Brain microvascular endothelial cell (primary cell): ENCODE measurements at places on chromosomes 7 and 10.

DNA sequence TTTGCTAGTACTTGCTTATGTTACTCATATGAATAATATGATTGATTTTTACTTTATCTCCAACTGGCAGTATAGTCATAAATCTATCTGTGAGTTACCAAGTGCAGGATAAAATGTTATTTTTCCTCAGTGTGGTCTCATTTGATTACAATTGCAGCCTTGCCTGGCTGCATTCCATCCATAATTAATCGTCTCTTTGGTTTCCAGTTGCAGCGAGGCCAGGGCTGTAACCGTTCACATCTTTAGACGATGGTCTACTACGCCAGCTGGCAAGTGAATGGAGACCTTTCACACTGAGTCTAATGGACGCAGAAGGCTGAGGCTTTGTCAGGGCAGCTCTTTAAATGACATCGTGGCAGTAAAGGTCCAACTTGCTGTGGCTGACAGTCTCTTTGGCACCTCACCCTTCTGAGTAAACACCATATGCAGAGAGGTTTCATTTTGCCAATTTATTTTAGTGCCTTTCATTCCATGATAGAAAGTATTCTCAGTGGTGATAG is 84.0 kb downstream of the ARL4A start:
- DNase-seq: no peak

DNA sequence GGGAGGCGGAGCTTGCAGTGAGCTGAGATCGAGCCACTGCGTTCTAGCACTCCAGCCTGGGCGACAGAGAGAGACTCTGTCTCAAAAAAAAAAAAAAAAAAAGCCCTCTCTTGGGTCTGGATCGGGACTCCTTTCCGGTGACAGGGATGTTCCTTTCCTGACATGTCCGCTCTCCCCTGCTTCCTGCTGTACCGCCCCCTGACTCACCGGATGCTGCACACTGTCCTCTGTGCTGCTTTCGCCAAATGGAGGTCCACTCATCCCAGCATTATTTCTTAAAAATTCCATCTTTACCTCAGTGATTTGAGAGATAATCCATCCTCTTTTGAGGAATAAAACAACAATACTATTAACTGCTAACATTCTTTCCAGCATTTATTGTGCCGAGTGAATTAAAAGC is 113.8 kb upstream of the EEPD1 start:
- DNase-seq: no peak

- DNase-seq: no peak
These were observed 220.9 kb upstream of the PPP2R2D start for GRCh38 chr10:131679926-131680325.

DNA sequence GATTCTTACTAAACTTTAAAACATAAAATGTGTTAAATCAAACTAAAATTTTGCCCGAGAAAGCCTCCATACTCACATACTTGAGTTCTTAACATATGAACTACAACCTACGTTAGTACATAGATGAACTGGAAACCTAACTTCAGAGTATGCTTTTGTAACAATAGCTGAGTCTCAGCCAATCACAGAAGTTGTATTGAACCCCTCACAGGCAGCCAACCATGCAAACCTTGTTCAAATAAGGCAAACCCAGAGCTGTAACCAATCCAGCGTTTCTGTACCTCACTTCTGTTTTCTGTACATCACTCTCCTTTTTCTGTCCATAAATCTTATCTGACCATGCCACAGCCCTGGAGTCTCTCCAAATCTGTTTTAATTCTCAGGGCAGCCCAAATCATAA is 157.3 kb upstream of the COL1A2 start:
- DNase-seq: no peak

DNA sequence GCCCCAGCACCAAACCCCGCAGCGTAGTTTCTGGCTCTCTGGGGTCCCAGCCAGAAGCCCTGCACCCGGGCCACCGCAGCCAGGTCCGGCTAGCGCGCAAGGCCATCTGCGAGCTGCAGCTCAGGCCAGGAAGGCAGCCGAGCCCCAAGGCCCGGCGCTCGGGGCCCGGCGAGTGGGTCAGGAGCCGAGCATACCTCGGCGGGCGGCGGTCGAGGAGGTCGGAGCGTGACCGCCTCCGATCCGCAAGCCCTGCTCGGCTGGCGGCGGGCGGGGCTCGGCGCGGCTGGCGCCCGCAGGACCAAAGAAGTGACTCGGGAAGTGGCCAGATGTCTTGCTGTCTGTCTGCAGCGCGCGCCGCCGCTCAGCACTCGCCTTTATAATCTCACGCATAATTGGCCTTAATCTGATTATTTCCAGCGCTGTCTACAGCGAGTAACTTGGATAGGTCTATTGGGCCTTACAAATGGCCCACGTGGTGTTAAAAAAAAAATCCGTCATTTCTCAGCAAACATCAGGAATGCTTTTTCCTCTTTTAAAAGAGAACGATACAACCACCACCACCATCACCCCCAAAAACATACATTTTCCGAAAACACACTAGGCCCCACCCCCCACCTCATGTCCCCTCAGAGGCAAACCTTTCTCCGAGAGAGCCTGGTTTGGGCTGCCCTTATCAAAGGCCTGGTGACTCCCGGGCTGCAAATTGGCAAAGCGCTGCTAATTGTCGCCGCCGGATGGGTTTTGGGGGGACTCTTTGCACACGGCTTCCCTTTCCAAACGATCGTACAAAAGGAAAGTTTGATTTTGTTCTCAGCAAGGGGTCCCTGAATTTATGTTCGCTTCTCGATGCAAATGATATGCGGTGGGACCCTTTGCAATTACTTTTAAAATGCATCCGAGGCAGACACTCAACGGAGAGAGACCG is at the start of gene DRGX:
Gene DRGX (minus strand): TSS at position 349 of the 925 bp plus-strand sequence. CDS start 649 bp downstream, outside the sequence.
- no peak for DNase-seq

DNA sequence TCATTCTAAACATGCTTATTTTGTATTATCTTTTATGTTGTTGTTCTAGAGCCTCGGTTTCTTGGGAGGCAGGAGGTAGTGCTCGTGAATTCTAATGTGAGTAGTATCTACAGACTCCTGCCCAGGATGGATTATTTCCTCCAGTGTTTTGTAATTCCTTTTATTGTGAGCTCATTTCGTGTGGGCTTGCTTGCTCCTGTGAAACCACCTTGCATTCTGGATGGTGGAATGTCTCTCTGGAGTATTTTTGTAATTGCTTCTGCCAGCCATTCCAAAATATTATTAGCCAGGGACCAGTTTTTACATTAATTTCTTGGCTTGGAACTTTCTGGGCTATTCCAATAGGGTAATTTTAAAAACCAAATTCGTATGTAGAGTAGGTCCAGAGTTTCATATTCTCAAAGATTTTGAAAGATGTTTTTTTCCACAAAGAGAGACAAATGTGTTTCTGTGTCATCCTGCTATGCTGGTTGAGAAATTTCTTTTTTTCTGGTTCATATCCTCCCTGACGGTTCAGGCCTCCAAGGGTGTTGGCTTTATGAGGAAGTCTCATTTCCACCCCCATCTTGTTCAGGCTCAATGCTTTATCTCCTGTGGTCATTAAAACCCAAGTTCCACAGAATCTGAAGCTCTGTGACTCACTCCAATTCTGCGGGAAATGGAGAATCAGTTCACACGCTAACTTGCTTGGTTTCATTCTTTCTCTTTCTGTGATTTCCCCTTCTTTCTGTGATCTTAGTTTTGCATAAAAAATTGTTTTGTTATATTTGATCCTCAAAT is 41.7 kb upstream of the CALD1 start:
- peak; percentile 93 for DNase-seq

DNA sequence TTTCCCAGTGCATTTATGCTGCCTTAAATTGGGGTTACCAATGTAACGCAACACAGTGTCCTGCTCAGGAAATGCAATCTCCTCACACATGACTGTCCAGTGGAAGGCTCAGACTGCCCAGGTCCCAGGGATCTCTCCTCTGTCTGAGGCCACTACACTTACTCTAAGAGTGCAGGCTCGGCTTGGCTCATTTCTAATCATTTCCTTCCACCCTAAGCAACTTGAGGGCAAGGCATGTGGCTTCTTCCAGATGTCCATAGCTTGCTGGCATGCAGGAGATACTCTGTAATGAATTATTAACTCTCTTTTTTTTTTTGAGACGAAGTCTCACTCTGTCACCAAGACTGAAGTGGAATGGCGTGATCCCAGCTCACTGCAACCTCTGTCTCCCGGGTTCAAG is 23.7 kb downstream of the PLAC9 start:
- no peak for DNase-seq

DNA sequence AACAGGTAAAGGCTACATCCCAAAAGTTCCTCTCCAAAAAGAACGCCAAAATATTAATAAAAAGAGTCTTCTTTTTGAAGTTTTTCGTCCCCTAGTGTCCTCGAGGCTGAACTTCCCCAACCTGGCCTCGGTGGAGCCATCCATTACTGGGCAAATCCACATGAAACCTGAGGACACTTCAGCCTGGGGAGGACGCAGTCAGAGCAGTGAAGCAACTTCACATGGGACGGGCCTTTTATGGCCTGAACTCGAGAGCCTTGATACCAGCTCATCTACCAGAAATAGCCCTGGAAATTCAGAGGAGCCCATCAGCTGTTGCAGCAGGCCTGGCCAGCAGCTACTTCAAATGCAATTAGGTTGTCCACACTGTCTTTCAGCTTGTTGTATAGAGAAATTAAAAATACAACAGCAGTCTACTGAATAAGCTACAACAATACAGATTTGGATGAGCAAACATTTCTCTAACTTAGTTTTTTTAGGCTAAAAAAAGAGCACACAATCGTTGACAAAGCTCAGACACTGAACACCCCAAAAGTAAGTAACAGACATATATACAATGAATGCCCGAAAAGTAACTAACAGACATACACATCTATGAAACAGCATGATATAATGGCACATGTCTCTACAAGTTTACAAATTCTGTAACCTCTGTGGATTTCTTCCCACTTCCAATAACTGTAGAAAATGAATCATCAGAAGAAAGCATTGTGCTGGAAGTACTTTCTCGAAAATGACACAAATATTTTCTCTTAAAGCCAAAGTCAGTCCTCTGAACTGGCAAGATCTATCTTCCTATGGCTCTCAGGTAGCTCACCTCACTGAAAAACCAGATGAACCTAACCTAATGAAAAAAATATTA is at the start of gene SVIL:
Gene SVIL (minus strand): TSS at position 208 of the 862 bp plus-strand sequence. CDS start 79,913 bp downstream, outside the sequence.
- peak; percentile 92 for DNase-seq

GRCh38 chr10:84241185-84241790 is at the start of gene LRIT1:
Gene LRIT1, minus strand, starts transcription at chr10:84241546. Its CDS starts 107 bp downstream, at chr10:84241439.
- no peak for DNase-seq

DNA sequence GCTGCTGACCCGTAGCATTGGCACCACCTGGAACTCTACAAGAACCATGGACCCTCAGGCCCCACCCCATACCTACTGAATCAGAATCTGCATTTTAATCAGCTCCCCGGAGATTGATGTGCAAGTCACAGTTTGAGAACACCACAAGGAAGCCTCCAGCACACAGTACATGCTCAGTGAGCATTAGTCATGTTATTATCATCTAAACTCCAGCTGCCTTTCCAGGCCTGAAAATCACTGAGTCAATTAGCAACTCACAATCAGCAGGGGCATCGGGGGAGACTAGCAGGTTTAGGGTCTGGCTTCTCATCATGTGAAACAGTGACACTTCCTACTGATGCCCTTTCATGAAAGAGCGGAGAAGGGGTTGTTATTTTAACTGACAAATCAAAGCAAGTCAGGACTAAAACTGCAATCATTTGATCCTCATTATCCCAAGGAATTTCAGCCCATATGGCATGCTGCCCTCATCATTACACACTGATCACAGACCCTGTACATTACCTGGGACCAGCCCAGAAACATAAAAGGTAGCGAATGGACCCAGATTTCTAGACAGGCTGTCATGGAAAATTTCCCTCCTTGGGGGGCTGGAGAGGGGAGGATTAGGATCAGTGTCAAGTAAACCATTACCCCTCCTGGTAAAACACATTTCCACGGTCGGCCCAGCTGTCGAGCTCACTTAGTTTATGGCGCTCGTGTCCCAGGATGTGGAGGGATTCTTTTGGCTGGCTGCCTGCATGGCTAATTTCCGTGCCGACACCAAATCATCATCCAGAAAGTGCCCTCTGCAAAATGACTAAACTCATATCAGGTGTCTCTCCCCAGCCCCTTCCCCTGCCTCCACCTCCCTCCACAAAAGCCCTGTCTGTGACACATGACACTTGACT is 122.8 kb downstream of the PRLHR start:
- peak; percentile 22 for DNase-seq

GRCh38 chr10:36053775-36054174 is 411.7 kb upstream of the FZD8 start:
- DNase-seq: no peak

GRCh38 chr7:11319491-11320274 is 346.0 kb downstream of the PHF14 start:
- peak; percentile 57 for DNase-seq

GRCh38 chr10:1589257-1589656 is 148.1 kb downstream of the ADARB2 start:
- DNase-seq: no peak

DNA sequence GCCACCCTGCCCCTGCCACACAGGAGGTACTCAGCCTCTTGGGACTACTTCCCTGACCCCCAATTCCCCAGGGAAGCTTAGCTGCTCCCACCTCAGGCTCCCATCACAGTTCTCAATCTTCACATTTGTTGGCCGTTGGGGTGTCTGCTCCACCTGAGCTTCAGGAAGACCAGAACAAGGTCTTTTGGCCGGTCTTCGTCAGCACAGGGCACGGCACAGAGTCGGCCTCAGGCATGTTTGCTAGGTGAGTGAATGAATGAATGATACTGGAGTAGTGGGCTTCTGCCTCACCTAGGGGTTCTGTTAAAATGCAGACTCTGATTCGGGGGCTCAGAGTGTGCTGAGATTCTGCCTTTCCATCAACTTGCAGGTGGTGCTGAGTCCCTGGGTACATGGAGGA is 20.3 kb downstream of the GPRIN2 start:
- DNase-seq: no peak

GRCh38 chr10:131587976-131588680 is 276.6 kb upstream of the TCERG1L start:
- DNase-seq: no peak

DNA sequence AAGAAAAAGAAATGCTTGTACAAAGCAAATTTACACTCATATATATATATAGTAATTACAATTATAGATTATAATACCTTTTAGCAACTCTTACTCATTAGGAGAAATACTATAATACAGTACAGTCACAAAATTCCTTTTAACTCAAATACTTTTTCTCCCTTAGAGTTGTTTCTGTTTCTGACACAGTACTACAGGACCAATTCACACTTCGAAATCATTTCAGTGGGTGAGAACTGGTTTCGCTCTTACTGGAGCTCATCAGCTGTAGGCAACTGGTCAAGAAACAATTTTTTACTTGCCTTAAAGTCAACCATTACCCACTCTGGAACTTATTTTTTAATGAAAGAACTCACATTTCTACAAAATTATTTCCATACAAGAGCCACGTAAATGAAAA is 6.0 kb downstream of the CCDC186 start:
- DNase-seq: no peak

- no peak for DNase-seq
These were observed 4.3 kb upstream of the PIK3AP1 start for GRCh38 chr10:96724621-96725020.

GRCh38 chr10:30861221-30861620 is 170.4 kb downstream of the ZNF438 start:
- no peak for DNase-seq

GRCh38 chr7:129457101-129457500 is 22.9 kb downstream of the STRIP2 start:
- no peak for DNase-seq

GRCh38 chr7:30028749-30029635 is 780 bp downstream of the PLEKHA8 start:
- peak; percentile 31 for DNase-seq
